Dorsolateral prefrontal cortex (tissue), 122 donors: ENCODE measurements at places on chromosomes 2 and 18. TPM values are rescaled to one million over a fixed set of nuclear protein-coding genes. Genes with fewer than 3 reads are reported as not detected.

Gene C1QL2
- 15.1 TPM for total RNA-seq

Gene DCDC2C
- not detected for total RNA-seq

Gene TMEM37
- total RNA-seq, result 0.51 TPM

Gene COLEC12
- total RNA-seq, result 13.1 TPM

Gene MRPL44
- total RNA-seq, result 19.1 TPM

Gene NCOA1
- total RNA-seq, result 78.7 TPM

Gene PLEKHH2
- 12.0 TPM for total RNA-seq

Gene MYO3B
- total RNA-seq, result 0.16 TPM

Gene SAP130
- total RNA-seq, result 31.0 TPM

Gene PID1
- 35.5 TPM for total RNA-seq

Gene NAPG
- total RNA-seq, result 85.2 TPM

Gene WDPCP
- 33.1 TPM for total RNA-seq

Gene SGO2
- 3.4 TPM for total RNA-seq
